ENCODE measurements at places on chromosomes 11 and 22.

DNA sequence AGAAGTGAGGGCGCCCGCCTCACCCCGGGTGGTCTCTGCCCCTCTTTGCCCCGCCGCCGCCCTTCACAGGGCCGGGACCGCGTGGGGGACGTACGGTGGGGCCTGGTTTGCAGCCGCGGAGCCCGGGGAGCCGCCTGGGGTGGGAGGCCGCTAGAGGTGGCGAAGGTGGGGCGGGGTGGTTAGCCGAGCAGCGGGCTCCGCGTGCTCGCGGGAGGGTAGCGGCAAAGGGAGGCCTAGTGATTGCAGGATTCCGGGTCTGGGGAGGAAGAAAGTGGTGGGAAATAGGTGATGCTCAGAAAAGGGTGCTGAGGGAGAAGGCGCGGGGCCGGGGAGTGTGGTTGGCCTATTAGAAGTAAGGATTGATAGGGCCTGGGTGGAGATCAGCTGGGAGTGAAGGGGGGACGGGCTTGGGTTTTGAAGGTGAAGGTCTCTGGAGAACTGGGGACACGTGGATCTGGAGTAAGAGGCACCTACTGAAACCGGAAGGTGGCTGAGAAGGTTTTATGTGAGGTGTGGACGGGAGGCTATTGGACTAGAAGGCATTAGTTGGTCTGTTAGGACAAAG, 571 bp downstream of the FAR1 start:
- no peak for DNase-seq

DNA sequence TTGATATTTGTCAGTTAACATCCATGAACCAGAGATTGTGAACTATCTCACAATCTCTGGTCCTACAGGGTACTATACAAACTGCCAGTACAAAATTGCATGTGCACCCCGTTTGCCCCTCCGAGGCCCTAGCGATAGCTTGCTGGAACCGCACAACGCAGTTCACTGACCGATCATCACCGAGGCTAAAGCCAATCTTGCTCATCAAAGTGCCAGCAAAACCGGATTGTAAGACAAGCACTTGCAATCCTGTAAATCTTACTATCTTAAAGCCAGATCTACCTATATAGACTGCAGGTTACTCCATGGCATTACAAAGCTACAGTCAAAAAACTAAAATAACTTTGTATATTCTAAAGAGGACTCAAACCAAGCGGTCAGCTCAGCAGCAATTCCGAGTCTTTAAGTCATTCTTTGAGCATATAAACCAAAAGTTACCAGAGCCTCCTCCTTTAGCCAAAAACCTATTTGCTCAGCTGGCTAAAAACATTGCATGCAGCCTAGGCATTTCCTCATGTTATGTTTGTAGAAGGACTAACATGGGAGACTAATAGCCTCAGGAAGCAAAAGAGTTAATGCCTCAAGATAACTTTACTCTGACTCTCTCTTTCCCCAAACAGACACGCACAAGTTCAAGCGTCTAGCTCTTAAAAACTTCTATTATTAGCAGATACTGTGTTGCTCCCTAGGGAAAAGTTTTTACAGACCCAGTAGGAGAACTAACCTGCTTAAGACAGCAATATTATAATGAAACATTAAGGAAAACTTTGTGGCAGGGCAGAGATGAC, 30.7 kb upstream of the CPT1A start:
- DNase-seq = no peak

- DNase-seq = peak; percentile 44
Observed at GRCh38 chr11:1410366-1411291, 20.9 kb downstream of the BRSK2 start.

DNA sequence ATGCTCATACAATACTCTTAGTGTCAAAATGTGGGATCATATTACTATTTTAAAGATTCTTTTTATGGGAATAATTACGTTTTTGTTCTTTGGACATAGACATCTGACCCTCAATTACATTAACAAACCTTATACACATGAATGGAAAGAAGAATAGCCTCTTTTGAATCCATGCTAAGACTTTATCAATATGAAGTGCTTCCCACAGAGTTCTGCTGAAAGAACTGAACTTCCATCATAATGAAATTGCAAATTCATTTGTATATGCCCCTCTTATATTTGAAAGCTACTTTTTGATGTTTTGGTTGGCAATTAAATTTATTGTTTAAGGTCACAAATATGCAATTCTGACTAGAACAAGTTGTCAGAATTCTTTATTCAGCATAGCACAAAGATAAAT, 254.9 kb downstream of the TMEM135 start:
- no peak for DNase-seq

DNA sequence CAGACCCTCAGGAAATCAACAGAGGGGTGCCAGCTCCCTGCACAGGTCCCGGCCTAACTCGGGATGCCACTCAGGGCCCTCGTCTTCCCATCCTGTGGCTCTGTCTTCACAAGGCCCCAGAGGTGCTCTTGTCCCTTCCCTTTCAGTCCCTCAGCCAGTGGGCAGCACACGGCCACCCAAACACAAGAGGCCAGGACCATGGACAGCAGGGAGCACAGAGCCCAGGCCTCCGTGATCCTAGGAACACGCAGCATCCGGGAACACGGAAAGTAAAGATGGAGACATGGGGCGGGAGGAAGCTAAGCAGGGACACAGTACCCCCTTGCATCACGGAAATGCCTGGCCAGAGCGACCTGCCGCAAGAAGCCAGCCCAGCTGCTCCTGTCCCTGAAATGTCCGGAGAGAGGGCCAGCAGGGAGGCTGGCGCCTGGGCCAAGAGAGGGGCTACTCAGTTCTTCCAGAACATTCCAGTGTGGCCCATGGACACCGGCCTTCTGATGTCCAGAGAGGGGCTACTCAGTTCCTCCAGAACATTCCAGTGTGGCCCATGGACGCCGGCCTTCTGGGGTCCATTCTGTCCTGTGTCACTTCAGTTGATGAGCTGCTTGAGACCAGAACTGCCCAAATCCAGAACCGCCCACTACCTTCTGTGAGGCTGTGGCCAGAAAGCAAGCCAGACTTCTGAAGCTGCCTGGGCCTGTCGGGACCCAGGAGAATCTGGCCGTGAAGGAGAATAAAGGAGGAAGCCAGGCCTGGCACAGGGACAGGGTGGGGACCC, 274.0 kb downstream of the BRD1 start:
- no peak for DNase-seq

- no peak for DNase-seq
Observed at GRCh38 chr11:41413843-41414242, 45.6 kb downstream of the LRRC4C start.

- DNase-seq = no peak
Observed at GRCh38 chr11:17244046-17244445, 32.5 kb upstream of the NUCB2 start.

DNA sequence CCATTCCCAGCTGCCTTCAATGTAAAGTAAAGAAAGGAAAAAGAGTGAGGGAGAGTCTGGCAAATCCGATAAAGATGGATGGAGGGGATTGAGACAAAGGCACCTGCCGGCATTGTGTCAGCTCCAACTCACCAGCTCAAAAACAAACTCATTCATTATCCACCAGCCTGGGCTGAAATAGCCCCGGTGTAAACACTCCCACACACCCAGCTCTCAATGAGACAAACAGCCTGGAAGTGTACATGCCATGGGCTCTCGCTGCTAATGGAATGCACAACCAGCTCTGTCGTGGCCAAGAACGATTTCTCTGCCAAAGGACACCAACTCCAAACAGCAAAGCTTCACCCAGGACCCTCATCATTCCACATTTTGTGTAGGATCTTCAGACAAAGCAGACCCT, 89.3 kb upstream of the OPCML start:
- no peak for DNase-seq
